ENCODE measurements at places on chromosomes 2 and 18. TPM values are rescaled to one million over a fixed set of nuclear protein-coding genes. Genes with fewer than 3 reads are reported as not detected.

ZC3H6 gene
- total RNA-seq = 21.8 TPM

DNA sequence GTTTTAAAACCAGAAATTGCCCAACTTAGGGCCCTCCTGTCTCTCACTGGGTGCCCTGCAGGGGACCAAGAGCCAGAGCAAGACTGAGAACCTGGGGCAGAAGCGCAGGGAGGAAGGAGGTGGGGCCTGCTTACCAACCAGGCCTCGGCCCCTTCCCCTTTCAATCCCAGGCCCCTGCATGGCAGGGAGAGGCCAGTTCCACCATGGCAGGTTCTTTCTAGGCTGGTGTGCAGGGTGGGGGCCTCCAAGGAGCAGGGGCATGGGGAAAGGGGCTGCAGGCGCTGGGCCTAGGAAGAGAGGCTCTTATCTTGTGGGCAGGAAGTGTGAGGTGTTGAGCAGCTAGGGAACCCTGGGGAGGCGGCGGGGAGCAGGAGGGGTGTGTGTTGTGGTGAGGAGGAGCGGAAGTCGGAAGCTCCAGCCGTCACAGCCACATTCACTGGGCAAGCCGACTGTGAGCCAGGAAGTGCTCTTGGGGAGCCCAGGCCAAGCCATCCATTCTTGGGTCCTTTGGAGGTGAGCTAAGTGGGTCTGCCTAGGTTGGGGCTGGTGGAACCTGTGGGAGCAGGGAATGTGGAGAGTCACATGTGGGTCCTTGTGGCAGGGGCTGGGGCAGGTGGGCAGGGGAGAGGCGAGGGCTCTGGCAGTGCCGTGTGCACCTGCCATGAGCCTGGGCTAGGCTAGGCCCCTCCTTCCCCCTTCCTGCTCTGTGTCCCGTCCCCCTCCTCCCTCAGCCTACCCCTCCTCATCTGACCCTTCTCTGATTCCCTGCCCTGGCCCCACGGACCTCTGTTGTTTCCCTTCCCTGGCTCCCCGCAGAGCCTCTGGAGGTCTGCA is at the start of gene PSD4:
Gene PSD4, plus strand, starts transcription at position 430 of the 834 bp plus-strand sequence. CDS start 8,486 bp downstream, outside the sequence.
- peak; percentile 72 for DNase-seq

DNA sequence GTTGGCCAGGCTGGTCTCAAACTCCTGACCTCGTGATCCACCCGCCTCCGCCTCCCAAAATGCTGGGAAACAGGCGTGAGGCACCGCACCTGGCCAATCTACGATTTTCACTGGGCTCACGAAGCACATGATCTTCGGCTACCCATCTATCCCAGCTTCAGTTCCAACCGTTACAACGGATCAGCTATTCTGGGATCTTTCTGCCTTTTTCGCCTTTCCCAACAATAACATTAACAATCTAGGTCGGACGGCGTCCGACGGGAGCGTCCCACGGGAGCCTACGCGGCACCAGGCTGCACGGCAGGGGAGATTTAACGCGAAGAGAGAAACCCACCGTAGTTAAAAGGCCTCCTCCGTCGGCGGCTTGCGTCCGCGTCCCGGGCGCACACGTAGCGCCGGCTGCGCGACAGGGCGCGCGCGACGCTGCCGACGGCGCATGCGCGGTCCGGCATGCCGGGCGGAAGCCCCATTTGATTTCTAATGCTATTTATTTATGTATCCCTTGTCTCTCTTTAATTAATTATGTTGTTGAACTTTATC is at the start of gene MSL3B:
Gene MSL3B, minus strand, starts transcription at position 394 of the 540 bp plus-strand sequence.
- peak; percentile 66 for DNase-seq

RAMP1 gene
- 151 TPM for total RNA-seq
